ENCODE measurements at places on chromosomes 13 and 19. TPM values are rescaled to one million over a fixed set of nuclear protein-coding genes. Genes with fewer than 3 reads are reported as not detected.

- no peaks in the 10 kb centered on the region for H3K4me1 ChIP-seq
- H3K36me3 ChIP-seq = no peaks in the 10 kb centered on the region
- DNase-seq = no peak
- H3K4me3 ChIP-seq = no peak overlapping the region
- no peaks in the 10 kb centered on the region for H3K27me3 ChIP-seq
Measured at GRCh38 chr19:14103310-14103709, 12.8 kb upstream of the SAMD1 start.

The ATP4B gene
- total RNA-seq = not detected

The THSD1 gene
- 5.8 TPM for total RNA-seq

The SBK3 gene
- not detected for total RNA-seq

DNA sequence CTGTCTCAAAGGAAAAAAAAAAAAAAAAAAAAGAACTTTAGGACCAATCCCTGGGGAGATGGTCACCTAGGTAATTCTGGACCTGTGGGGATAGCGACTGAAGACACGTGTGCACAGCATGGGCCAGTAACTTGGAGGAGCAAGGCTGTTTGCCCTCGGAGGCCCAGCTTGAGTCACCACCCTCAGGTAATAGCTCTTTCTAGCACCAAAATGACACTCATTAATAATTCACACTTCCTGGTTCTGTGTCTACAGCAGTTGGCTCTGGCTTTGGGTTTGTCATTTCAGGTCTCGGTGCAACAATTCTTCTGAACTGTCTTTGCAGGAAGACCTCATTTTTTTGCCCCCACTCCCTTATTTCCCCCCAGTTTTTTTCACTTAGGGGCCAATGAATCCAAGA lies 3.9 kb upstream of the ATP11A start:
- H3K4me1 ChIP-seq = no peaks in the 10 kb centered on the region
- no peaks in the 10 kb centered on the region for H3K36me3 ChIP-seq
- H3K27me3 ChIP-seq = no peaks in the 10 kb centered on the region
- H3K4me3 ChIP-seq = no peak overlapping the region
- peak; percentile 22 for DNase-seq

The PALM3 gene
- total RNA-seq = not detected

The GAS6 gene
- total RNA-seq = 85.9 TPM

DNA sequence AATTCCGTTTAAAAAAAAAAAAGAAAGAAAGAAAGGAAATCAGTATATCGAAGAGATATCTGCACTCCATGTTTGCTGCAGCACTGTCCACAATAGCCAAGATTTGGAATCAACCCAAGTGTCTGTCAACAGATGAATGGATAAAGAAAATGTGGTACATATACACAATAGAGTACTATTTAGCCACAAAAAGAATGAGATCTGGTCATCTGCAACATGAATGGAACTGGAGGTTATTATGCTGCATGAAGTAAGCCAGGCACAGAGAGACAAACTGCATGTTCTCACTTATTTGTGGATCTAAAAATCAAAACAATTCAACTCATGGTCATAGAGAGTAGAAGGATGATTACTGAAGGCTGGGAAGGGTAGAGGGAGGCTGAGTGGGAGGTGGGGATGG lies 16.3 kb downstream of the ZNF565 start:
- H3K4me1 ChIP-seq = no peaks in the 10 kb centered on the region
- no peak for DNase-seq
- no peaks in the 10 kb centered on the region for H3K27me3 ChIP-seq
- H3K4me3 ChIP-seq = no peak overlapping the region
- no peak overlapping the region for H3K27ac ChIP-seq

- no peaks in the 10 kb centered on the region for H3K27me3 ChIP-seq
- no peak overlapping the region for H3K27ac ChIP-seq
- no peaks in the 10 kb centered on the region for H3K36me3 ChIP-seq
- no peak for DNase-seq
- H3K4me1 ChIP-seq = no peaks in the 10 kb centered on the region
- no peak overlapping the region for H3K4me3 ChIP-seq
Measured at GRCh38 chr13:77235456-77236022, 91.4 kb downstream of the MYCBP2 start.

- H3K27me3 ChIP-seq = no peaks in the 10 kb centered on the region
- H3K4me3 ChIP-seq = no peak overlapping the region
- no peaks in the 10 kb centered on the region for H3K36me3 ChIP-seq
Measured at GRCh38 chr13:27601208-27601607, 19.1 kb downstream of the LNX2 start.

- no peak for DNase-seq
- H3K27me3 ChIP-seq = no peaks in the 10 kb centered on the region
- H3K36me3 ChIP-seq = no peaks in the 10 kb centered on the region
- H3K27ac ChIP-seq = no peak overlapping the region
- no peak overlapping the region for H3K4me3 ChIP-seq
- no peaks in the 10 kb centered on the region for H3K4me1 ChIP-seq
Measured at GRCh38 chr13:20363603-20364002, 131.5 kb upstream of the GJB6 start.

DNA sequence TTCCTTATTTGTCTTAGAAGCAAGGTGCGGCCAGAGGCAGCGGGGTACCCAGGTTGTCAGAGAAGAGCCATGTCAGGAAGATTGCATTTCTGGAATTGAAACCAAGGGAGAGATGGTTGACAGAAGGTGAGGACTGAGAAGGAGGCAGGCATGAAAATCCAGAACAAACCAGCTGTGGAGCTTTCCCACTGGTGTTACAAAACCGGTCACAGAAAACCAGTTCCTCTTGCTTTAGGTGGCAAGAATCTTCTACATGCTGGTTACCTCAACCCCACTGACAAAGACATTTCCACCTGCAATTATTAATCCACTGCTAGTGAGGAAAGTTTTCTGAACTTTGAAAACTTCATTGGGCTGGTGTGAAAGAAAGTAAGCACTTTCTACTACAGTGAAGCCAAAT lies 64.0 kb upstream of the MED4 start:
- no peaks in the 10 kb centered on the region for H3K4me1 ChIP-seq
- H3K27me3 ChIP-seq = no peaks in the 10 kb centered on the region
- H3K27ac ChIP-seq = no peak overlapping the region
- no peak overlapping the region for H3K4me3 ChIP-seq
